T-helper 17 cell (primary cell): ENCODE measurements at places on chromosomes 5 and 9.

- no peak for DNase-seq
These were observed 358.5 kb downstream of the PTPRD start for GRCh38 chr9:10254338-10254737.

- DNase-seq, result no peak
These were observed 40.1 kb downstream of the TMEM167A start for GRCh38 chr5:83036991-83037575.

DNA sequence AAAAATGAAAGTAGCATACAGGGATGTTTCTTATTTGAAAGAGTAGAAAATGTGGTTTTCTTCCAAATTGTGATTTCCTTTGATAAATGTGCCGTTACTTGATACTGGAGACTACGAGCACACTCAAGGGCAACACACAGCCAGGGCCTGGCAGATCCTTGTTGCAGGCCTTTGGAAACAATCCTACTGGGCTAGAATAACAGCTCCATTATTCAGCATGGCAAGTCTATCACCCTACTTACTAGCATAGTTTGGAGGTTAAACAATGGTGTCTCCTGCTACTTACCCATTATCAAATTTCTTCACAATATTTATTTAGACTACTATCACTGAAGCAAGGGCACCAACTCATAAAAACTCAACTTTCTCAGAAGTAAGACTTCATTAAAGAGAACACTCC is 140.8 kb upstream of the ZNF608 start:
- no peak for DNase-seq

GRCh38 chr9:91658513-91659105 is 235.0 kb upstream of the NFIL3 start:
- DNase-seq, result no peak

DNA sequence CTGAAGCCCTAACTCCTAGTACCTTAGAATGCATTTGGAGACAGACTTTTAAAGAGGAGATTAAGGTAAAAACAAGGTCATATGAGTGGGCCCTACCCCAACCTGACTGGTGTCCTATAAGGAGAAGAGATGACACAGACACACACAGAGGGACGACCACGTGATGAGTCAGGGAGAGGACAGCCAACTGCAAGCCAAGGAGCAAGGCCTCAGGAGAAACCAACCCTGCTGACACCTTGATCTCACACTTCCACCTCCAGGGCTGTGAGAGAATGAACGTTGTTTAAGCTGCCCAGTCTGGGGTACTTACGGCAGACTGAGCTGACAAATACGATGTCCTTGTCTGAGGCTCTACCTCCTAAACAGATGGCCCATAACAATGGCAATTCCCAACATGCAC is 93.6 kb downstream of the ROR2 start:
- DNase-seq, result no peak
